ENCODE measurements at places on chromosomes 7 and 10. TPM values are rescaled to one million over a fixed set of nuclear protein-coding genes. Genes with fewer than 3 reads are reported as not detected.
A peak's percentile ranks its signal among the peaks of the same experiment; 100 is the strongest.

SLC26A3 gene
- not detected for total RNA-seq

PTTG1IP2 gene
- not detected for total RNA-seq

SLIT1 gene
- total RNA-seq: 0.16 TPM

GRCh38 chr7:11120675-11121220 is 147.1 kb downstream of the PHF14 start:
- H3K27me3 ChIP-seq: no peaks in the 10 kb centered on the region
- H3K4me1 ChIP-seq: peaks cover 1% of the 10 kb centered on the region
- H3K4me3 ChIP-seq: no peak overlapping the region
- no peak for DNase-seq
- no peak overlapping the region for H3K27ac ChIP-seq
- peaks cover 24% of the 10 kb centered on the region for H3K36me3 ChIP-seq

DNA sequence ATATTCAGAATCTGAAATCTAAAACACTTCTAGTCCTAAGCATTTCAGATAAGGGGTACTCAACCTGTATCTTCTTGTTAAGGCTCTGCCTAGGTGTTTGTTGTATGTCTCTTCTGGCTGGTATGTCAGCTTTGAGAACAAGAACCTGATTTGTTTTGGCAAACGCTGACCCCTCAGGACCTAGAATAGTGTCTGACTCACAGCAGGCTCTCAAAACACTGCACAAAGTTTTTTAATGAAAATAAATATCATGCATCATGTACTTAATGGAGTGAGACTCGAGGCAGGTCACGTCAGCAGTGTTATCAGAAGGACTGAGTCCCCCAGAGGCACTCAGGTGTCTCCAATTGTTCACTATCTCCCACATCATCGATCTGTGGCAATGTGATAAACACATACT is 99.1 kb downstream of the GLI3 start:
- H3K36me3 ChIP-seq: peaks cover 12% of the 10 kb centered on the region
- no peak overlapping the region for H3K4me3 ChIP-seq
- H3K27me3 ChIP-seq: no peaks in the 10 kb centered on the region
- H3K27ac ChIP-seq: no peak overlapping the region

DNA sequence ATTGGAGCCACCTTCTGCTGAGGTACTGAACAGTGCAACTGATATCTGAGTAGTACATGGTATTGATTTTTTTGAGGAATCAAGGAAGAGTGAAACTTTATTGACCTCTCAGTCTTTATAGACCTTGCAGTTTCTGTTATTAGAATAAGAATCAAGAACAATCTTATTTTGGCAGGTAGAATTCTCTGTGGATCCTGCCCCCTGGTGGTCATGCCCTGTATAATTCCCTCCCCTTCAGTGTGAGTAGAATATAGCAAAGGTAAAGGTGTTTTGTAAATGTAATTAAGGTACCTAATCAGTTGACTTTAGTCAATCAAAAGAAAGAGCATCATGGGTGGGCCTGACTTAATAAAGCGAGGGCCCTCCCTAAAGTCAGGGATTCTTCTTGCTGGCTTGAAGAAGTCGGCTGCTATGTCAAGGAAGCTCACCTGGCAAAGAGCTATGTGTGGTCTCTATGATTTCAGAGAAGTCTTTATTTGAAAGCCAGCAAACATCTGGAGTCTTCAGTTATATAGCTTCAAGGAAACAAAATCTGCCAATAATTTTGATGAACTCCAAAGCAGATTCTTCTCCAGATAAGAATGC is 142.8 kb downstream of the LSM5 start:
- peaks cover 13% of the 10 kb centered on the region for H3K27me3 ChIP-seq
- H3K4me3 ChIP-seq: no peak overlapping the region
- no peak overlapping the region for H3K27ac ChIP-seq
- H3K4me1 ChIP-seq: no peaks in the 10 kb centered on the region
- no peaks in the 10 kb centered on the region for H3K36me3 ChIP-seq
- DNase-seq: no peak

- peak overlapping the region; percentile 4 for H3K27ac ChIP-seq
- DNase-seq: no peak
- peaks cover 12% of the 10 kb centered on the region for H3K36me3 ChIP-seq
- no peak overlapping the region for H3K4me3 ChIP-seq
- H3K27me3 ChIP-seq: no peaks in the 10 kb centered on the region
- H3K4me1 ChIP-seq: peaks cover 40% of the 10 kb centered on the region
These were observed 52.3 kb downstream of the TACR2 start for GRCh38 chr10:69364232-69364940.

- no peak overlapping the region for H3K27ac ChIP-seq
- H3K36me3 ChIP-seq: peaks cover 4% of the 10 kb centered on the region
- no peaks in the 10 kb centered on the region for H3K27me3 ChIP-seq
- peaks cover 29% of the 10 kb centered on the region for H3K4me1 ChIP-seq
- H3K4me3 ChIP-seq: no peak overlapping the region
These were observed 114.0 kb downstream of the MAD1L1 start for GRCh38 chr7:2118630-2119190.

GRCh38 chr7:116988363-116988989 is 35.2 kb downstream of the ST7 start:
- no peak overlapping the region for H3K27ac ChIP-seq
- peaks cover 20% of the 10 kb centered on the region for H3K4me1 ChIP-seq
- H3K27me3 ChIP-seq: no peaks in the 10 kb centered on the region
- no peak for DNase-seq
- H3K36me3 ChIP-seq: peaks cover 8% of the 10 kb centered on the region

DNA sequence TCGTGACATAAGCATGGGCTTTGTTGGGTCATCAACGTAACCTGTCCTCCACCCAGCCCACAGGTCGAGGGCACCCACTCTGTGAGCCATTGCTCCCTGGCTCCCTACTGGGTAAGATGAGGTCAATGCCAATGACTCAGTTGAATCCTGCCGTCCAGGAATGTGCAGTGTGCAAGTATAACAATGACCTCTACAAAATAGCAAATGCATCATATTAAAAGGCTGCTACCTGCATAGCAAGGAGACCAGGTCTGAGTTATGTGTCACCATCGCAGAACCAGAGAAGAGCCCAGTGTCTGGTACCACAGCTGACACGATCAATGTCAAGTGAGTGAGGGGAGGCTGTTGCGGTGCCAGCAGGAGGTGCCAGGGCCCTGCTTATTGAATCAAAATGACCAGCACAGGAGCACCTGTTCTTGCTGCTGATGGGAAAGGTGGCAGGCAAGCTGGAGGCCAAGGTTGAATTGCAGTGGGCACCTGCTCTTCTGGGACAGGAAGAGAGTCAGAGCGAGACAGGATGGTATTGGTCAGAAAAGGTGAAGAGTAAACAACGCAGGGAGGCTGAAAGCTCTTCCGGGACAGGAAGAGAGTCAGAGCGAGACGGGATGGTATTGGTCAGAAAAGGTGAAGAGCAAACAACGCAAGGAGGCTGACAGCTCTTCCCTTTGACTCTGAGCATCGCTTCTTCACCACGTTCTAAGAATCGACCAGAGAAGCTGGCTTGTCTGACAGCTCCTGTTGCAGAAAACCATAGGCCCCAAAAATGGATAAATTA is 108.7 kb upstream of the ADAM12 start:
- no peak overlapping the region for H3K4me3 ChIP-seq
- no peak for DNase-seq
- no peak overlapping the region for H3K27ac ChIP-seq
- H3K27me3 ChIP-seq: no peaks in the 10 kb centered on the region
- no peaks in the 10 kb centered on the region for H3K36me3 ChIP-seq
- peaks cover 8% of the 10 kb centered on the region for H3K4me1 ChIP-seq

DNA sequence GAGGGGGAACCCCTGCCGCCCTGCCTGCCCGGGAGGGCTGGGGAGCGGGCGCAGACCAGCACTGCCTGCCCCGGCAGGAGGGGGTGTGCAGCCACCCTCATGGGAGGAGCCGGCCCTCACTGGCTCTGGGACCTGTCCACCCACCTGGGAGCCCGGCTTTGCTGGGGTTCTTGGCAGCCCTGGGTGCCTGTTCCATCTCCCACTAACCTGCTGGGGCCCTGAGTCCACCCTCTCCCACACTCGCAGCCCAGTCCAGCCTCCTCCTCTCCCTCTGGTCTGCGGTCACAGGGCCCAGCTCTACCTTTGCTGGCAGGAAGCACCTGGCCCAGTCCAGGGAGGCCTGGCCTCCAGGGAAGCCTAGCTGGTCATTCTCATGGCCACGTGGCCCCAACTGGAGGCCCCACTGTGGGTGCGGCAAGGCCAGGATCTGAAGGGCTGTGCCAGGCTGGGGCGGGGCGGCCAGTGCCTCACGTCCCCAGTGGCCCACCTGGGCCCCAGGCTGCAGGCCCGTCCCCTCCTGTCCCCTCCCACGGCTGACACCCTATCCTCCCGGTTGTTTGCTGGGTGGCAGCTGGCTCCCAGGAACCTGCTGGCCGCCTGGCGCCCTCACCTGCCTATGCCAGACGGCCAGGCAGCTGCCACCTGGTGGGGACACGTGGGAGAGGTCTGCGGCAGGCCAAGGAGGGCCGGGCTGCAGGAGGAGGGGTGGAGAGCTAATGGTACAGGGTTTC is at the start of gene TMEM184A:
TMEM184A (minus strand) TSS at position 393 of the 731 bp plus-strand sequence. CDS start 721 bp downstream, outside the sequence.
- H3K4me1 ChIP-seq: peaks cover 15% of the 10 kb centered on the region
- peak within 1 kb of the TSS; percentile 47 for H3K27ac ChIP-seq
- DNase-seq: no peak
- no peaks in the 10 kb centered on the region for H3K36me3 ChIP-seq
- no peaks in the 10 kb centered on the region for H3K27me3 ChIP-seq
